Endothelial cell of umbilical vein (primary cell): ENCODE measurements at places on chromosomes 2 and 18. TPM values are rescaled to one million over a fixed set of nuclear protein-coding genes. Genes with fewer than 3 reads are reported as not detected.

The IL18R1 gene
- polyA plus RNA-seq = 1.8 and 2.9 TPM in 2 replicates

The PLGLB1 gene
- polyA plus RNA-seq = 0.51 and 0.81 TPM in 2 replicates

The TBR1 gene
- 0.05 and 0.14 TPM in 2 replicates for polyA plus RNA-seq

The UGT1A10 gene
- not detected in 2 replicates for polyA plus RNA-seq

The ANKRD62 gene
- polyA plus RNA-seq = not detected in 2 replicates
